ENCODE measurements at places on chromosomes 2 and 18.
A peak's percentile ranks its signal among the peaks of the same experiment; 100 is the strongest.

- DNase-seq = peak; percentile 20
Measured at GRCh38 chr2:200483729-200484198, 26.1 kb downstream of the KCTD18 start.

DNA sequence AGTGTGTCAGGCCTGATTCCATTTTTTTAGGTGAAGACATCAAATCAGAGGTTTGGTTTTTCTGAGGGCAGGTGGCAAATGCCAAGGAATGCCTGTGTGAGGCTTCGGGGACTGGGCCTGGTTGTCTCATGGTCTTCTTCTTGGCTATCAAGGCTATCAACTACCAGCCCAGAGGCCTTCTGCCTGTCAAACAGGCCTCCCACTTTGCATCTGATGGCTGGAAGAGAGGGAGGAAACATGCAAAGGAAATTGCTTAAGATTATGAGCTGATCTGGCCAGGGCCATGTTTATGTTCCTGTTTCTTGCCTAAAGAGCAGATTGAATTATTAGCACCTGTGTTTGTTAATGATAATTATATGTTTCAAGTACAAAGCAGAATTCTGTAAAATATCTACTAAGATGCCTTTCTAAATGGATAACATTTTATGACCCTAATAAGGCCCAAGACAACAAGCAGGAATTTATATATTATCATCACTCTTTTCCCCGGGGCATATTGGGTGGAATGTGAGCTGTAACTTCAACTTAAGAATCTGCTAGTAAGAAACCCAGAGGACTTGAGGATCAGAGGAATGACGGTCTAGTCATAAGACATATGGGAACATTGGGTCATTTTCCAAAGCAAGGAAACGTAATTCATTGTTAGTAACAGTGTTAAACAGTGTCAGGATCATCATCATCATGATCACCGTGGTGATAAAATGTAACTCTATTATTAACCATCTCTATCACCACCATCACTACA, 123.2 kb downstream of the LYPD6B start:
- DNase-seq = no peak

DNA sequence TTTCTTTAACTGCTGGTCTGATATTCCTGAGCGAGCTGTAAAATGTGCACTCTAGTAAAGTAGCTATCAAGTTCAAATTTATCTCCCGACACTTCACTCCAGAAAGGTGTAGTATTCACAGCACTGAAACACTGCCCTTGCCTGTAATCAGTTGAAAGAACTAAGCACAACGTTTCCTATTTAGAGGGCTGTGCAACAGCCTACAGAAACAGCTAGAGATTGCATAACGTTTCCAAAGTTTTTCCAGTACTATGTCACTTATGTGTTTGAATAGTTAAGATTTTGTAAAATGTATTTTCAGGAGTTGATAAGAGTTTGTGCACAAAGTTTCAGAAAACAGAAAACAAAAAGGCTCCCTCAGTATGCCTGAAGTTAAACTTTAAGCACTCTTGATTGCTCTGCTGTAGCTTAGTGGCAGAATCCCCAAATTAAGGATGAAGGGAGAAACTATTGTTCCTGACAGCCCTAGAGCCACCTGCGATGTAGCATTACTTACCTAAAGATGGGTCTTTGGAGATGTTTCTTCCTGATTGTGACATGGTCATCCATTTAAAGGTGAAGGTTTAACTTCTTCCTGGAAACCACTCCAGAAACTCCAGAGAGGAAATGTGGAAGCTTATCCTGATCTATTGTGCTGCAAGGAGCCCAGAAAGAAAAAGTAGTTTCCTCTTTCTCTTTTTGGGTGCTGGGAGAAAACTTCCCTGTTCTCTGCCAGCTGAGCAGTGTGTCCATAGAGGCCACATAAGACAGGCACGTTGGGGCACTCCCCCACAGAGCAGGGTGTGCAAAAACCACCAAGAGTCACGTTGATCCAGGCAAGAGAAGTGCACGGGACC, 536 bp downstream of the PDE1A start:
- no peak for DNase-seq

DNA sequence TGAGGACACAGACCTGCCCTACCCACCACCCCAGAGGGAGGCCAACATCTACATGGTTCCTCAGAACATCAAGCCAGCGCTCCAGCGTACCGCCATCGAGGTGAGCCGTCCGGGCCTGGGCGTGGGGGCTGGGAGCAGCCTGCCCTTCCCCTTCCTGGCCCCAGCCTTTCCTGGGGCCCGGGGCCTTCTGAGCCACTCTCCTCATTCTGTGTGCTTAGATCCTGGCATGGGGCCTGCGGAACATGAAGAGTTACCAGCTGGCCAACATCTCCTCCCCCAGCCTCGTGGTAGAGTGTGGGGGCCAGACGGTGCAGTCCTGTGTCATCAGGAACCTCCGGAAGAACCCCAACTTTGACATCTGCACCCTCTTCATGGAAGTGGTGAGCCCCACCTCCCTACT, 157.9 kb downstream of the DYSF start:
- DNase-seq = no peak

DNA sequence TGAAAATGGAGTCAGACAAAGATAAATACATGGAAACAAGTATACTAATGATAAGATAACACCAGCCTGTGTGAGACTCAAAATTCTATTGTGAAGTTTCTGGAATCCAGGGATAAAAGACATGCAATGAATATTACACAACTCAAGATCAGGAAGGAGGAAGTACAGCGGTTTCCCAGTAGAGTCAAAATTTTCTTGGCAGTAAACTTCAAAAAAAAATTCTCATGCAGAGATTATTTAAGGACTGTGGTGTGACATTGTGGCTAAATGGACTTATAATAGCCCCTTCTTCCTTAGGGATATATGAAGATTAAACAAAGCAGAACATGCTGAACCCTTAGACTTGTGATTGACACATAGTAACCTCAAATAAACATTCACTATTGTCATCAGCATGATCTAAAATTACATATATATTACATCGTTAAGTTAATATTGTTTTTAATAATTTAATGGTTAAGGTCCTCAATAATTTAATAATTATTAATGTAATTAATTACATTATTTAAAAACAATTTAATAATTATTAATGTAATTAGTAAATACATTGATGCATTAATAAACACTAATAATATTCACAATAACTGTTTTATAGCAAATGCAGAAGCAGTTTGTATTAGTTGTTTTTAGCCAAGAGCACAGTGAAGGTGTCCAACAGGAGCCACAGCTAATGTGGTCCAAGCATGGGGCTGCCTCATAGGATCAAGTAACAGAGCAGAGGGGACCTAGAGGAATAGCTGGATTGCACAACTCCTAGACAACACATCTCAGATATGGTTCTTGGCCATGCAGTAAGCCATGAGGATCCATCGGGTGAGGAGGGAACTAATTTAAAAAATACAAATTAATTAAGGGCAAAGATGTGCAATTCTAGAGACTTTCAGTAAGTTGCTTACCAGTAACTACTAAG, 77.3 kb downstream of the POLE4 start:
- no peak for DNase-seq

- no peak for DNase-seq
Measured at GRCh38 chr2:239550357-239550756, 149.5 kb upstream of the HDAC4 start.

DNA sequence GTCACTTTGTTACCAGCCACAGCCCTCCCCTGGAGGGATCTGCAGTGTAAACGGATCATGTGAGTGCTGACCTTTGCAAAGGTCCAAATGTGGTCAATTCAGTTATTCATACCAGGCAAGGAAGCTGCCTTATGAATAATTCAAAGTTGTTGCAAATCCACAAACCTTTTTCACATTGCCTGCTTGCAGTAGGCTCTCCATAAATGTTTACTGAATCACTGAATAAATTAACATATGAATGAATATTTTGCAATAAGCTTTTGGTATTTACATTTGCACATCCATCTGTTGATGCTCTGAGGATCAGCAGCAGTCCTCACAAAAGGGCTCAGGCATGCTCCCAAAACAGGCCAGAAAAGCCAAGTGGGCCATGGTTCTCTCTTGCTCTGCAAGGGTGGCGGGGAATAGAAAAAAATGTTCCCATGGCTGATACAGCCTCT, 156.8 kb downstream of the VAPA start:
- no peak for DNase-seq

Data from activated naive CD4-positive, alpha-beta T cell treated with anti-CD3 and anti-CD28 coated beads, Interleukin-2, amount 50 U/mL, for 16 hours (primary cell).